ENCODE measurements at places on chromosomes 4 and X.

- peak; percentile 21 for DNase-seq
These were observed 58.9 kb upstream of the PGM2 start for GRCh38 chr4:37767546-37767945.

DNA sequence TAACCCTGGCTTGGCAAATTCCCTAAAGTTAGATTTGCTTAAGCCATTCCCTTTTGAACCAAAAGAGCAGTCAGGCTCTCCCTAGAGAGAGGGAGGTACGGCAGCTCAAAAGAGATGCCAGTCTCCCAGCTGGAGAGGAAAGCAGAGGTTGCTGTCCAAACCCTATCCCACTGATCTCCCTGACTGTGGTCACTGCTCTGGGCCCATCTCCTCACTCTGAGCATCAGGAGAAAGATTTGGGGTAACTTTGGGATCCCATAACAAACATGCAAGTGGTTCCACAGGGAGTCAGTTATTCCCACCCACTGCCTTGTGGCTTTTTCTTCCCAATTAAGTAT, 17.1 kb downstream of the ACSL1 start:
- no peak for DNase-seq

- no peak for DNase-seq
These were observed 159.3 kb downstream of the ATG4A start for GRCh38 chrX:108250654-108251579.

- no peak for DNase-seq
These were observed 187.0 kb upstream of the S100G start for GRCh38 chrX:16462912-16463311.

GRCh38 chr4:6693231-6694176, at the start of gene S100P:
TSS of gene S100P (plus strand) at chr4:6693878. CDS start at chr4:6693933, 55 bp downstream.
- no peak for DNase-seq

DNA sequence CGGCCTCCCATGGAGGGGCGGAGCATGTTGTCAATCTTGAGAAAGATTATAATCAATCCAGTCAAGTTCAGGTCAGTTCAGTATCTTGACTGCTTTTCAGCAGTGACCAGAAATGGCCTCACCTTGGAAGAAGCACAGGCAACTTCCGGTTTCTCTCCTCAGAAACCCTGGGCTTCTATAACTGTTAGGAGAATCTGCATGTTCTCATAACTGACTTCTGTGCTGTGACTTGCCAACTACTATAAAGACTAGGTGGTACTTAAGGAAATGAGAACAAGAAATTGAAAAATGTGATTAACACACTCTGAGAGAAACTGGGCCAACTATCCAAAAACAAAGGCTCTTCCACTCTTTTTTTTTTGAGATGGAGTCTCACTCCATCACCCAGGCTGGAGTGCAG, 35.9 kb upstream of the TLR3 start:
- no peak for DNase-seq

GRCh38 chrX:47278691-47279090, 45.9 kb downstream of the USP11 start:
- DNase-seq: no peak

DNA sequence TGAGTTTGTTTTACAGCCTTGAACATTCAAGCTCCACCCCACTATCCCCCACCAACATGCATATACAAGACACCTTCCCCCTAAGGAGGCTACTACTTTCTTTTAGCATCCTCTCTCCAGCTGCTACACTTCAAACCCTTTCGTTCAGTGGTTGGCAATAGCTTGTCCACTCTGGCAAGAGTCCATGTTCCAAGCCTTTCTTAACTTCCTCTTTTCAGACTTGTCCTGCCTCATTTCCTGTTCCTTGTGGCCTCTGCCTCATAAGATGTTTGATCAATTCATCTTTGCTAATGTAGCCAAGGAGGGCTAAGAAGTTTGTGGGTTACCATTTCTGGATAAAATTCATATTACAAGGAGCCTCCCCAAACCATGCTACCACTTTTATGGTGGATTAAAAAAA, 20.8 kb upstream of the ZCCHC12 start:
- DNase-seq: no peak

DNA sequence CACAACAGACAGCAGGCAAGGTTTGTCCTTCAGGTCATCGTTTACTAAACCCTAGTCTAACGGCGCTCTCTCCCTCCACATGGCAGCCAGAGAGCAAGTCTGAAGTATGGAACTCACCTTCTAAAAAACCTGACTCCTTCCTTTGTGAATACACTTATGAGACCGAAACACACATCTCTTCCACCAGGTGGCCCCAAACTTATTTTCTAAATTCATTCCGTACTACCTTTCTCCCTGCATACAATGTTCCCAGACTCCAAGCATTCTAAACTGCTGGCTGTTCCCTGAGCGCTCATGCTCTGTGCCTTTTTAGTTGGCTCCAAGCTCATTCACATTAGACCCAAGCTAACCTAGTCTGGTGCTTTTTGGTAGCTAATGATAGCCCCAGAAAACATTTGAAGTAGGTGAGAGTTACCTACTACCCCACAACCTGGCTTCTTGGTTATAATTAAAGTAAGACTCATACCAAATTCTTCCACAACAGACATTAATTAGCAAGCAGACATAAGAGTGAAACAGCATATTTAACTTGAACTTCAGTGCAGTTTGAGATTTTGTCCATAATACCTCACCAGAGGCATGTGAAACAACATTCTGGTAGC, 67.6 kb upstream of the DCLK2 start:
- peak; percentile 73 for DNase-seq

DNA sequence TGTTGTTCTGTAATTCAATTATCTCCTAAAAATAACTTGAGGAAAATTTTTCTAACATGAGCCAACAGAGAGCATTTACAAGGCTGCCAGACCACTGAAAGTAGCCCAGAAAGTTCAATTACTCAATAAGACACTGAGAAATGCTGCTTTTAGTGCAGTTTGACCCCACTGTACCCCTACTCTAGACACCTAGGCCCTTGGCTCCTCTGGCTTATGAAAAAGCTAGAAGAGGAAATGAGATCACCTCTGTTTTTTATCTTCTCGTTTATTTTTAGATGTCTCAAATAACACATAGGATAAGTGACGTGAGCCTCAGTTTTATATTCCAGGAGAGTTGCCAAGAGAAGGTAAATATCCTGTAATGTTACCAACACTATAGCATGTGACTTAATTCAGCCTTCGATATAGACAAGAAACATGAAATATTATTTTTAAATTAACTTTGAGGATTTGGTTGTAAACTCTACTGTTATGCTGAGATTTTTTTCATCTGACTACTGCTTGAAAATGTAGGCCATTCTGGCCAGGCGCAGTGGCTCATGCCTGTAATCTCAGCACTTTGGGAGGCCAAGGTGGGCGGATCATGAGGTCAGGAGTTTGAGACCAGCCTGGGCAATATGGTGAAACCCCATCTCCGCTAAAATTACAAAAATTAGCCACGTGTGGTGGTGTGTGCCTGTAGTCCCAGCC, 24.4 kb downstream of the TNIP3 start:
- no peak for DNase-seq

DNA sequence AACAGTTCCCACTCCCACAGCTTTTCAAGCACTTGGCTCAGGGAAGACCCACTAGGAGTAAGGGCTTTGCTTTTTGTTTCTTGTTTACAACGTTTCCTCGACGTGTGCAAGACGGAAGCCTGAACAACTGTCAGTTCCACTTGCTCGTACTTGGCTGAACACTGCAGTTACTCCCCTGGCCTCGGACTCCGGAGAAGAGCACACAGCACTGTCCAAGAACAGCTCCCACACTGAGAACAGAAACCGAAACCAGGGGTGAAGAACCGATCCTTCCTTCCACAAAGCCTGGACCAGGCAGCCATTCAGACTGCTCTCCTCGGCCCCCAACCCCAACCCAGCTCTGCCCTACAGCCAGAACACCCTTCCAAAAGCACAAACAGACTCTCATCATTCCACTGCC, 25.5 kb downstream of the IRF2 start:
- DNase-seq: peak; percentile 64

GRCh38 chr4:1211371-1211770, 37.6 kb downstream of the CTBP1 start:
- DNase-seq: no peak

GRCh38 chr4:83212041-83212851, 72.4 kb downstream of the COQ2 start:
- DNase-seq: no peak

DNA sequence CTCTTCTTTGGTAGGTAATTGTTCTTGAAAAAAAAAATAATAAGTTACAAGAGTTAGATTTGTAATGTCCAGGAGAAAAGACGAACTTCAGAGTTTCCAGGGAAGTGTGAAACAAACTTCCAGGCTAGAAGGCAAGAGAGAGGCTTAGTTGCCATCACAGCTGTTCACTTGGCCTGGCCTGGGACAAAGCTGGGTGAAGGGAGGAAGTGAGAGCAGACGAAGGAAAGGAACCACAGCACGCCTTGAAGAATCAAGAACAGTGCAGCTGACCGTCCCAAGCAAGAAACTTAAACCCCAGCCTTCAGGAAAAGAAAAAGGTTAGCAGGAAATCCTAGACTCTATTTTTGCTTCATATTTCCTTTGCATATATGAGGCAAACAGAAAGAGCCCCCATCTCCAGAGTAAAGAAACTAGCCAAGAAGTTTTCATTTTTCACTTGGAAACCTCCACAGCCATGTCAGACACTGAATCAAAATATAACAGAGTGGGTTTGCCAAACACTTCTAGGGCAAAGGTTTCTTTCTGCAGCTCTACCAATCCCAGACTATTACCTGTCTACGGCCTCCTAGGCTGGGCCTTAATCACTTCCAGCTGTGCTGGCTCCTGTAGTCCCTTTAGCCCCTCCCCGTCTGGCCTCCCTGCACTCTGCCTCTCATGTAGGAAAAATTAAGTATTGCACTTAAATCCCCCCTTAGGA, 209.6 kb downstream of the SPATA18 start:
- DNase-seq: no peak

DNA sequence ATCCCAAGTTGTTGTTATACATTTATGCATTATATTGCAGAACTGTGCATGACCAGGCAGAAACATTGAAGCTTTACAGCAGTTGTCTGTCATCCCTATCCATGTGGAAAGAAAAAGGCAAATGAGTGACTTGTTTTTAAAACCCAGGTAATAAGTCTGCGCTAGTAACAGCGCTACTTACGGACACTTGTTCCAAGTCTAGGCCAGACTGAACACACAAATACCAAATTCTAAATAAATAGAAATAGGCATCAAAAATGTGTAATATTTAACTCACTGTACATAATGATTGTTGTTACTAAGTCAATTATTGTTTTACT, 548 bp upstream of the MAML3 start:
- no peak for DNase-seq

DNA sequence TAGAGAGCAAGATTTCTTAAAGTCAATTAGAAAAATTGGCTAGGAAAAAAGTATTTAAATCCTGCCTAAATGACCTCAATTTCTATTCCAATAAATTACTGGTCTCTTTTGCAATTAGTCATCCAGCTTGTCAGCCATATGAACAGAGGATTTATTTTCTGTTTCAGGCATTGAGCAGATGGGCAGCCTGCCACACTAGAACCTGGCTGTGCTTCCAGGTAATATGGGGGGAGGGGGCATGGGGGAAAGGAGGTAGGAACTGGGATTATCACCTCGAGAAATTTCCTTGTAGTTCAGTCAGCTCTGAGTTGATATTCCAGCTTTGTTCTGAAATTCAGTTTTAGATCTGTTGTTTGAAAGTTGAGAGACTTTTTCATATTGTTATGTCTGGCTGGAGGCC, 206.3 kb upstream of the LCORL start:
- DNase-seq: no peak

DNA sequence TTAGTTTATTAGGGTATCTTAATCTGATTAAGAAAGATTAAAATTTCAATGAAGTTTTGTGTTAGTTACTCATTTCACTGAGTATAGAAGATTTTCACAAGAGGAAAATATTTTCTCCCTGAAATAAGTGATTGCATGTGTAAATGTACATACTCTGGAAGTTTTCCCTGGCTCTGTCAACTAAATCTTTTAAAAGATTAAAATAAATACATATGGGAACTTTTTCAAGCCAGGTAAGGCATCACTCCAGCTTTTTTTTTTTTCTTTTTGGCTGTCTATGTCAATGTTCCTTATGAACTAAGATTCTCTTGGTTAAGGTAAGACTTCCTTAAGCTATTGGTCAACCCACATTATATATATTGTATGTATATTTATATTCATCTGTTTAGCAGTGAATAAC, 117.6 kb downstream of the CBR4 start:
- no peak for DNase-seq

GRCh38 chrX:13159886-13160285, 115.5 kb upstream of the FAM9C start:
- no peak for DNase-seq

Measured in dermis microvascular lymphatic vessel endothelial cell (primary cell).